ENCODE measurements at places on chromosomes 2 and 18.

GRCh38 chr2:3959372-3959771, 256.0 kb downstream of the DCDC2C start:
- peak; percentile 42 for DNase-seq

GRCh38 chr2:20322527-20323300, 27.9 kb downstream of the PUM2 start:
- peak; percentile 61 for DNase-seq

GRCh38 chr2:147773479-147773878, 71.3 kb upstream of the ACVR2A start:
- no peak for DNase-seq

DNA sequence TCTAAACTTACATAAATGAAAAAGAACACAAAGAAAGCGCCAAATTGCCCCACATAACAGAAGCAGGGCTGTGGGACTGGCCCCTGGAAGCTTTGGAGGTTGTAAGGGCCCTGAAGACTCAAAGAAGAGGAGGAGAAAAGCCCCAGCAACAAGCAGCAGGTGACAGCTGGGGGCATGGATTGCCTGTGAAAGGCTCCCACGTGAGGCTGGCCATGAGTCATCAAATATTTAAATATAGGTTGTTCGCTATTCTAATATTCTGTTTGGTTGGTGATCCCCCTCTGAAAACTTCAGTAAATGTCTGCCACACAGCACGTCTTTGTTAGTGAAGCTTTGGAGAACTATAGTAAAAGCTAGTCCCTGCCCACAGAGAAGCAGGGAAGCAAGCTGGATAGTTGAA, 132.4 kb downstream of the MREG start:
- DNase-seq: no peak

DNA sequence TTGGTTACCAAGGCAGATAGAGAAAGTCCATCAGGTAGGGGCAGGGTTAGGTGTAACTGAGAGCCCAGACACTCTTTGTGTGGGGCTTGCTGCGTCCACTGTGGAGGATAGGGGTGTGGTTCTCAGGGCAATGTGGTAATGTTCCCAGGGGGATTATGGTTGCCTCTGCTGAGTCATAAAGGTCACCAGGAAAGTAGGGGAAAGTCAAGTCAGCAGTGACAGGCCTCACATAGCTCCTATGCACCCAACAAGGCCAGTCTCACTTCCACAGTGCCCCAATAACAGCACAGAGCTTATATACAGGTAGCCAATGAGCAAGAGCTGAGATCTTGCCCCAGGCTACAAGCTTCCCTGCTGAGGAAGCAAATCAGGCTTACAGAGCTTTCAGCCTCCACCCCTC, 1438.0 kb upstream of the ZEB2 start:
- no peak for DNase-seq

DNA sequence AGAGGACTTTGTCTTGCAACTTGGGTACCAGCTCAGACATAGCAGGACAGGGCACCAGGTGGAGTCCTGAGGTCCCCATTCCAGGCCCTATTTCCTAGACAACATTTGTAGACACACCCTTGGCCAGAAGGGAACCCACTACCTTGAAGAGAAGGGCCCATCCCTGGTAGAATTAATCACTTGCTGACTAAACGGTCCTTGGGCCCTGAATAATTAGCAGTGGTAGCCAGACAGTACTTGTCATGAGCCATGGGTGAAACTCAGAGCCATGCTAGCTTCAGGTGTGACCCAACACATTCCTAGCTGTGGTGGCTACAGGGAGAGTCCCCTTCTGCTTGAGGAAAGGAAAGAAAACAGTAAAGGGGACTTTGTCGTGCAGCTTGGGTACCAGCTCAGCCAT, 28.5 kb upstream of the ACTR2 start:
- no peak for DNase-seq

- no peak for DNase-seq
These were observed 483.9 kb upstream of the CRIM1 start for GRCh38 chr2:35871672-35872071.

DNA sequence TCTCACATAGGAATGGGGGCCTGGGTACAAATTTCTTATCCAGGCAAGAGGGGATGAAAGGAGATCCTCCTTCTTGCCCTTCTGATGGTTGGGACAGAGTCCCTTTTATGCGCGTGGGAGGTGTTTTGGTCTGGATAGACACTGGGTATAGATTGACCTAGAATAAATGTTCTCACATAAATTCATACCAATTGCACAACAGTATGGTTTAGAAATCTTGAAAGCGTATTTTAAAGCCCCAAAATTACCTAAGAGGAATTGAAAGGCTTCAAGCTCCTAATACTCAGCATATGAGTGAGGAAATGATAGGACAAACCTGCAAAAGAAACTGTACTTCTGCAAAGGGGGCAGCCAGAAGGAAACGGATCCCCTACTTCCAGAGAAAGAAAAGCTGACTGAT, 2.6 kb upstream of the BCL2 start:
- DNase-seq: no peak

DNA sequence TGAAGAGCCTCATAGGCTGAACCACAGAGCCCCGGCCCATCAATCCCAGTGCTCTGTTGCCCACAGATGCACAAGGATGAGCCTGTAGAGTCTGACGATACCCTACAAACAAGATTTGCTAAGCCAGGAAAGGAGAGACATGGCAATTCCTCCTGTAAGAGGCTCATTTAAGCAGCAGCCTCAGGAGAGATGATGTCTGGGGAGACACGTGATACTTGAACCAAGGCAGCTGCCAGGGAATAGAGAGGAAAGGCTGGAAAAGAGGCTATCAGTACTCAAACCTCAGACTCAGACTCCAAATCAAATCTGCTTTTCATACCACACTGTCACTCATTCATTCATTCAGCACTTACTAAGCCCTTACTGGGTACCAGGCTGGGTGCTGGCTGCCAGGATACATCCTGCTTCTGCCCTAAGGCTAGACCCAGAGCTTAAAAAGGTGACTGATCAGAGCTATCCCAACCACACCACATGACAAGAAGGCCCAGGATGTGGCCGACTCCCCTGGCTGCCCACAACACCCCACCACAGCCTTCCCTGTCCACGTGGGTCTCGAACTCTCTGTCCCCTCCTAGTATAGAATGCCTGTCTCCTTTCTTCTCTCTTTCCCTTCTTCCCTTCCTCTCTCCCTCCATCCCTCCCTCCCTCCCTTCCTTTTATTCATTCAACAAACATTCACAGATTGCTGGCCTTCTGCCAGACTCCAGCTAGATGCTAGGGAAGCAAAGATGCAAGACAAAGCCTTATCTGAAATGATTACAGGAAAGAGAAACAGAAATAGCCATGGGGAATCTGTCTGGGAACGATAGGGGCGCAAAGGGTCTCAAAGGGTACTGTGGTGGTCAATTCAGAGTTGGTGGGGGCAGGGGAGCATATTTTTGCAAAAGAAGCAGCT, 23.4 kb upstream of the KCNK3 start:
- DNase-seq: no peak

GRCh38 chr18:40259115-40259835, 1695.8 kb upstream of the PIK3C3 start:
- no peak for DNase-seq

DNA sequence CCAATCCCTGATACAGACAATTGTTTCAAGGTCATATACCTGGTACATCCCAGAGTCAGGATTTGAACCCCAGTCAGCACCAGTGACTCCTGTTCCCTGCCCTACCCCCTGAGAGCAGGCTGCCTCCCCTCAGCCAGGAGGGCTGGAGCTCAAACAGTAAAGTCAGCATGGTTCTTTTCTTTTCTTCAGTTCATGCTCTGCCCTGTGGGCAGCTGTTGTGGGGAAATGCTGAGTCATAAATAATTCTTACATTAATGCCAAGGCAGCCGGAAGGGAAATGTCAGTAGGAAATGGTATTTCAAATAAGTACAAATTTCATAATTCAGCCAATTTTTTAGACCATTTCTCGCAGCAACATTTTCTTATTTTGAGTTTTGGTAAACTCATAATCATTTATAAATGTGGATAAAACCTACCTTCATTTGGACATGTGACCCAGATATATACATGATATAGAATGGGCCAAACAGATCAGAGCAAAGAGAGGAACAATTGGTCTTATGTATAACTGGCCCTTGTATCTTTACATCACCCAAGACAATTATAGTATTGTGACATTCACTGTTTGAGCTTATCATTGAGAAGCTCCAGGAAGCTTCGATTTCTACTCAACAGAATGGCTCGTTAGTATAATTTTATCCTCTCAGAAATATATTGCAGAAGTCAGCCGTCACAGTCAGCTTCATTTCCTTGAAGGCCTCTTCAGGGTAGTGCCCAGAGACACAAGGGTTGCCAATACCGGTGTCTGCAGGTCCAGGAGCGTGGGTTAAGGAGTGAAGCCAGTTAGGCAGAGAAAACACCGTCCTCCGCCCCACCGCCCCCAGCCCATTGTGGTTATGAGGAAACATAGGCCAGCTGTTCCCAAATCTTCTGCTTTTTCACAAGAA, 28.0 kb upstream of the SCYGR1 start:
- DNase-seq: no peak

- DNase-seq: peak; percentile 23
These were observed 24.8 kb upstream of the RPE start for GRCh38 chr2:209977386-209978239.

DNA sequence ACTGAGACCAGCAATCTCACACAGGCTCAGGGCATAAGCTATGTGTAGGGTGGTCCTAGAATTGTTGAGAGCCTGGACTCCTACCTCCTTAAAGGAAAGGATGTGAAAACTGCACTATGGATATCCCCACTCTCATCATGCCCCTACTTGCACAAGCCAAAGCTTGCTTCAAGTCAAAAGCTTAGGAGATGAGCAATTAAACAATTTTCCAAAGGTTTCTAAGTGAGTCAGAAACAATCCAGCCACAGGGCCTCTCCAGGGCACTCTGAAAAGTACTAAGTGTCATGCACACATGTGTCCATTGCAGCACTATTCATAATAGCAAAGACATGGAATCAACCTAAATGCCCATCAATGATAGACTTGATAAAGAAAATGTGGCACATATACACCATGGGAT, 215.4 kb downstream of the AFF3 start:
- no peak for DNase-seq
